HFFc6 (cell line): ENCODE measurements at places on chromosomes 3 and 15. TPM values are rescaled to one million over a fixed set of nuclear protein-coding genes. Genes with fewer than 3 reads are reported as not detected.

The SPRED1 gene
- 37.9 to 42.0 TPM (median 40.1 TPM) in 3 replicates for total RNA-seq

- no peak overlapping the region for H3K27ac ChIP-seq
- peaks cover 10% of the 10 kb centered on the region for H3K4me1 ChIP-seq
- H3K4me3 ChIP-seq, result no peak overlapping the region
Measured at GRCh38 chr15:59394166-59394661, 21.5 kb upstream of the MYO1E start.

GRCh38 chr3:126113733-126114442 lies 30.0 kb upstream of the SLC41A3 start:
- H3K27me3 ChIP-seq, result peaks cover 32% of the 10 kb centered on the region
- no peaks in the 10 kb centered on the region for H3K36me3 ChIP-seq
- no peaks in the 10 kb centered on the region for H3K4me1 ChIP-seq
- H3K4me3 ChIP-seq, result no peak overlapping the region
- no peak for DNase-seq
- H3K27ac ChIP-seq, result no peak overlapping the region

- H3K27me3 ChIP-seq, result no peaks in the 10 kb centered on the region; the same call in 1 of the 2 replicates
- DNase-seq, result no peak
- H3K36me3 ChIP-seq, result peaks cover 21% of the 10 kb centered on the region
- no peak overlapping the region for H3K27ac ChIP-seq
Measured at GRCh38 chr3:142213298-142213697, 12.1 kb downstream of the GK5 start.

GRCh38 chr15:70034141-70034540 lies 63.6 kb downstream of the TLE3 start:
- peaks cover 11% of the 10 kb centered on the region for H3K4me1 ChIP-seq
- H3K27me3 ChIP-seq, result peaks cover 45% of the 10 kb centered on the region
- DNase-seq, result no peak
- no peak overlapping the region for H3K27ac ChIP-seq
- H3K36me3 ChIP-seq, result no peaks in the 10 kb centered on the region

GRCh38 chr15:47466357-47466756 lies 250.9 kb upstream of the SEMA6D start:
- H3K27me3 ChIP-seq, result no peaks in the 10 kb centered on the region
- peaks cover 47% of the 10 kb centered on the region for H3K4me1 ChIP-seq
- H3K36me3 ChIP-seq, result peaks cover 13% of the 10 kb centered on the region
- DNase-seq, result peak; percentile 72
- H3K27ac ChIP-seq, result peak overlapping the region; percentile 55

DNA sequence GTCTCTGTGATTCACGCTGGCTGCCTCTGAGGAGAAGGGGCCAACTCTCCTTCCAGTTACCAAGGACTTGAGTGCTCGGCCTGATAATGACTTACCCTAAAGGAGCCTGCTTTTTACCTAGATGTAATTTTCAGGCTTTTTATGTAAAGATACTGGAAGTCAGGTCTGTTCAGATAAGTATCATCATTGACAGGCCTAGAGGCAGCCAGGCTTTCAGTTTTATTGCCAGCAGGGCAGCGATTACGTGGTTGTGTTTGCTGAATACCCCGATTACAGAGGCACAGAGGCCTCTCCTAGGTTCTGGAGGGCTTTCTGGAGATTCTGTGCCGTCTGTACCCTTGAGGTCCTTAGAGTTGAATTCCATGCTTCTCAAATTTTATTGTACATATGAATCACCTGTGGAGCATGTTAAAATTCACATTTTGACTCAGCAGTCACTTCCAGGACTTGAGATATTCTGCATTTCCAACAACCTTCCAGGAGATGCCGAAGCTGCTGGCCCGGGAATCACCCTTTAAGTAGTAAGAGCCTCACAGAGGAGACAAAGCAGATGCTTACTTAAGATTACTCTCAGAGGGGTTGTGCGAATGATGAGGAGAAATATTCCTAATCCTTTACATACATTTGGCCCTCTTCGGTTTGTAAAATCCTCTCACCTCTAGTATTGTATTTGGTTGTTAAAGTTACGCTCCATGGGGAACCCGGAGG lies 160.1 kb upstream of the BHLHE40 start:
- no peaks in the 10 kb centered on the region; the same call in 1 of the 2 replicates for H3K27me3 ChIP-seq
- H3K36me3 ChIP-seq, result peaks cover 25% of the 10 kb centered on the region
- H3K27ac ChIP-seq, result no peak overlapping the region
